ACHN (cell line): ENCODE measurements at places on chromosomes 16 and 17.
A peak's percentile ranks its signal among the peaks of the same experiment; 100 is the strongest.

- DNase-seq: no peak
Observed at GRCh38 chr16:78116946-78117345, 17.5 kb downstream of the WWOX start.

DNA sequence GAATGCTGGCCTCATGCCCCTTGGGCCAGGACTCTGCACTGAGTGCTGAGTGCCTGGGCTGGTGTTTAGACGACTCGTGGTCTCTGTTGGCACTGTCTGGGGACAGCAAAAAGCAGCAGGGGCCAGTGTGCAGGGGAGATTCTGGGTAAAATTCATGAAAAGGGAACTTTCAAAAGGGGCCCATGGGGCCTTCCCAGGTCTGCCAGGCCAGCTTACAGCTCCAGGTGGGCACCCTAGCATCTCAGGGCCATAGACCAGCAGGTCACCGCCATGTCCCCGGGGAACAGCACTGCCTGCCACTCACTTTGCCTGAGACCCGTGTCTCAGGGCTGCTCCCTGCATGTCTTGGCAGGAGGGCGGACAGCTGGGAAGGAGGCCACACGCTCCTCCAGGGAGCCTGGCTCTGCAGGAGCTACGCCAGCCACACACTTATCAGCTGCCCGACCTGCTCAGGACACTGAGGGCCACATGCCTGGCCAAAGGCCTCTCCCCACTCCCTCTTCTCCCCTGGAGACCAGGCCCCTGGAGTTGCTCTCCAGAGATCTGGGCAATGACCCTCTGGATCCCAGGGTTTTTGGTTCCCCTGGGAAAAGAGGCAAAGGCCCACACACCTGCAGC is 8.8 kb upstream of the FASN start:
- no peak for DNase-seq

DNA sequence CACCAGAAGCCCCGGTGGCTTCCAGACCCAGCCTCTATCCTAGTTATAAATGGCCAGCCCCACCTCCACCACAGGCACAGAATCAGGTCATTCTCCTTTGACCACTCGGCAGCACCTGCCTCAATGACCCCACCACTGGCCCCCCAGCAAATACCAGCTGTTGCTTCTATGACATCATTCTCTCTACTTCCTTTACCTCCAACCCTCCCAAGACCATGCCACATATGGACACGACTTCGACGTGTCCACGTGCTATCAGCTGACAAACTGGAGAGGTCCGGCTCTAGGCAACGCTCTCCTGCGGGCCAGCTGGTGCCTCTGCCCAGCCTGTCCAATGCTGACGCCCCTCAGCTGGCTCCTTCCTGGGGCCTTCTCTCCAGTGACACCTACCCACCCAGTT is 5.9 kb downstream of the ALYREF start:
- no peak for DNase-seq

GRCh38 chr17:42518046-42518754 is 17.8 kb upstream of the NAGLU start:
- DNase-seq: peak; percentile 95

GRCh38 chr17:6392609-6393350 is 42.1 kb downstream of the AIPL1 start:
- DNase-seq: no peak

- DNase-seq: no peak
Observed at GRCh38 chr16:78851266-78851665, 749.3 kb downstream of the MAF start.

- no peak for DNase-seq
Observed at GRCh38 chr16:76661691-76662235, 384.6 kb downstream of the CNTNAP4 start.

DNA sequence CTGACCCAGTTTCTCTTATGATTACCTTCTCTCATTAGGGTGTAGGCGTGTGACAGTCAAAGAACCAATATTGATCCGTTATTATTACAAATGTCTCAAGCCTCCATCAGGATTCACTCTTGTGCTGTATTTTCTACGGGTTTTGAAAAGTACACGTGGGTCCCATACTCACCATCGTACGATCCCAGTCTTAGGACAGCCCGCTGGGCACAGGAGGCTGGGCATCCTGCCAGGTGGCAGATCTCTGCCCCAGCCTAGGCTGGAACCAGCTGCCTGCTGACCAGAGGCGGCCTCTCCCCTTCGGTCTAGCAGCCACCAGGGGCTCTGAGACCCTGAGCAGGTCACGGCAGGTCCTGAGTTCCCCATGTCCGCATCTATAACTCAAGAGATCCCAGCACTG is 2.0 kb upstream of the METRNL start:
- DNase-seq: no peak

DNA sequence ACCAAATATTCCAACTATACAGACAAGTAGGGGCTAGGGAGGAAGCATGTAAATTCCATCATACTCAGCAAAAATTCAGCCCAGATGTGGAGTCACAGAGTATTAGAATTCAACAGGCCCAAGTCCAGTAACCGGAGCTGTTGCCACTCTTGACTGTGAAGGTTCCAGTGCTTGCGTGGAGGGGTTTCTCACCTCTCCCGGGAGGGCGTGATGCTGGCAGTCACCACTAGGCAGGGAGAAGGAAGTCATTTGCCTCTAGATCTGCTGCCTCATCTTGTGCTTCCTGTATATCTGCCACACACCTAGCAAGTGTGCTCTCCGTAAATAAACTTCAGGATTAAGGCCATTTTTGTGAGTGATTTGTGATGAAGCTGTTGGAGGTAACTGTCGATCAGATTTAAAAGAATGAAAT is 1.0 kb upstream of the CKLF start:
- peak; percentile 78 for DNase-seq

DNA sequence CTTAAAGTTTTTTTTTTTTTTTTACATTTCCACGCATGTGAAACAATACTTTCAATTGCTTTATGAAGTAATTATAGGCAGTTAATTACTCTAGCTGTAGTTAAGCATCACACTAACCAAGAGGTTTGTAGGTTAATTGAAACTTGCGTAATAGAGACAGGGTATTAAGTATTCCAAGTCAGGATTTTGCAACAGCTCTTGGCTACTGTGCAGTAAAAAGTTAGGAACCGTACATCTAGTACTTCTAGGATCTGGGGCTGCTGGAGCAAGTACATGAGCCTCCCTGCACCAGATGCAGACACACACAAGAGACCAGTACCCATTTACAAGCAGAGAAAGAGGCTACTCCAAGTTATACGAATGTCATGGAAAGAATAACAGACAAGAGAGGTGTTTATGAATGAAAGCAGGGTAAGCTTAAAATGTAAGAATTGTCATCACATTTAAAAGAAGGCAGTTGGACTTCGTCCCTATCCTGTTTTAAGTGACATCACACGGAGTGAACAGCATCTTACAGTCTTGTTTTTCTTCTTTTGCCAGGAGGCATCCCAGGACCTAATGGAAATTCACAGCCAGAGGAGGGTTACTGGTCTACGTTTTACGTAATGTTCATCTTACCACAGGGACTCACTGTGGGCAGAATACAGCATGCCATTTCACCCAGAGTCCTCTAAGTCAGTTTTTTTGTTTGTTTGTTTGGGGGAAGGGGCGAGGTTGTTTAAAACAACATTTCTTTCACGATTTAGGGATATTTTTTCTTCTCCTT is 379.6 kb upstream of the PSMD7 start:
- DNase-seq: no peak
